ENCODE measurements at places on chromosomes 4 and X.

DNA sequence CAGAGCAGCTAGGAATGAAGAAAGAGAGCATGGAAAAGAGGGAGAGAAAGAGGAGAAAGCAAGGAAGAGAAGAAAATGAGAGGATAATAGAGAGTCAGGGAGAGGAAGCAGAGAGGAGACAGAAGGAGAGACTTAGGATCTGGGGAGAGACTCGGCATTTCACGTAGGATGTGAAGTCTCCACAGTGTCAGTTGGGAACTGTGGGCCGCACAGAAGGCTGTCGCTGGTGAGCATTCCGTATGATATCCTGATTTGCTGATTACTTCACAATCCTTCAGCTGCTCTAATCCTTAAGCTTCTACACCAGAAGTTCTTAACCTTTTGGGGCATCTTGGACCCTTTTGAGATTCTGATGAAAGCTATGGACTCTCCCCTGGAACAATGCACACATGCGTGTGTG is 14.0 kb downstream of the NLGN3 start:
- DNase-seq = no peak

- no peak for DNase-seq
Observed at GRCh38 chrX:29090811-29091210, 503.6 kb downstream of the IL1RAPL1 start.

DNA sequence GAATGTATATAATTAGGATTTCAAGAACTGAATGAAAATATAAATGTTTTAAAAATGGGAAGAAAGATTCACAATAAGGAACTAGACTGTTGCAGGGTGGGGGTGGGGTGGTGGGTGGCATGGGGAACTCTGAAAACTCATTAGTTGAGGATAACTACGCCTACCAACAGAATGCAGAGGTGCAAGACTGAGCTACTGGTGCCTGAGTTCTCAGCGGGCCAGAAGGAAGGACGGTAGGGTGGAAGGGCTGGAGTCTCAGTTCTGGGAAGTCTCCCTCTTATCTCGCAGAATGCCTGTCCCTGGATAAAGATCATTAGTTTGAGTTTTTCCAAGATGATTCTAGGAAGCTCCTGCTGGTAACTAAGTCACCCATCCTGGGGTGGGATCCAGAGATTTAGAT is 1.3 kb upstream of the SOD3 start:
- DNase-seq = no peak

GRCh38 chrX:71162981-71163380 is 18.3 kb downstream of the NLGN3 start:
- DNase-seq = no peak

DNA sequence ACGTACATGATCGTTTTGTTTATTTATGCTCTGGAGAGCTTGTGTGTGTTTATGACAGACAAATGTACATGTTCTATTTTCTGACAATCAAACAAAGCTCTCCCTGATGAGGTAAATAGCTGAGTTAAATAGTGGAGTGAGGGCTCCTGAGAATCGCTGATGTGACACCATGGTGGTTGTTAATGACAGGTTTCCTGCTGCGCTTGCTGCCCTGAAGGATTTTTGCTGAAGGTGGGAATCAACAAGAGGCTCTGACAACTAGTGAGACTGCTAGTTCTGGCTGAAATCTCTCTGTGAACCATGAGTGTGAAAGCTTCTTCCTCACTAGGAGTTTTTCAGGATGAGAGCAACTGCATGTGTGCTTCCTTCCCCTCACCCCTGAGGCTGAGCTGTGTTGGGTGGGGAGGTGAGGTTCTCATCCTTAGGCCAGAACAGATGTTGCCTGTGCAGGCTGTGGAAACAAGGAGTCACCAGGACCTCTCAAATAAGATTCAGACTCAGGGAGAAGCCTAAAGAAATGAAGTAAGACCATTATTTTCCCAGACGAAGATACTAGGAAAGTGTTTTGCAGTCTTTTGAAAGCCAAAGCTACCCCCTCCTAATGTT is 173.4 kb upstream of the JADE1 start:
- DNase-seq = no peak

- no peak for DNase-seq
Observed at GRCh38 chr4:114040319-114041116, 61.1 kb upstream of the ARSJ start.

DNA sequence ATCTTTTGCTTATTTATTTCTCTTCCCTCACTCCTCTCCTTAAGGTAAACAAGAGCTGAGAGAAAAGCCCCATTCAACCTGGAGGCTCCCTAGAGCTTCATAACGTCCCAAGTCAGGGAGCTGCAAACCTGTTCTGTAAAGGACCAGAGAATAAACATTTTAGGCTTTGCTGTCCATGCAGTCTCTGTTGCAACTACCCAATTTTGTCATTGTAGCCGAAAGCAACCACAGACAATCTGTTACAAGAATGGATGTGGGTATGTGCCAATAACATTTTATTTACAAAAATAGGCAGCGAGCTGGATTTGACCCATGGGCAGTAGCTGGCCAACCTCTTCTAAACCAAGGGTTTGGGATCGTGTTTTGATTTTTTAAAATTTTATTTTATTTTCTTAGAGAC is 71.3 kb upstream of the TBL1X start:
- no peak for DNase-seq

DNA sequence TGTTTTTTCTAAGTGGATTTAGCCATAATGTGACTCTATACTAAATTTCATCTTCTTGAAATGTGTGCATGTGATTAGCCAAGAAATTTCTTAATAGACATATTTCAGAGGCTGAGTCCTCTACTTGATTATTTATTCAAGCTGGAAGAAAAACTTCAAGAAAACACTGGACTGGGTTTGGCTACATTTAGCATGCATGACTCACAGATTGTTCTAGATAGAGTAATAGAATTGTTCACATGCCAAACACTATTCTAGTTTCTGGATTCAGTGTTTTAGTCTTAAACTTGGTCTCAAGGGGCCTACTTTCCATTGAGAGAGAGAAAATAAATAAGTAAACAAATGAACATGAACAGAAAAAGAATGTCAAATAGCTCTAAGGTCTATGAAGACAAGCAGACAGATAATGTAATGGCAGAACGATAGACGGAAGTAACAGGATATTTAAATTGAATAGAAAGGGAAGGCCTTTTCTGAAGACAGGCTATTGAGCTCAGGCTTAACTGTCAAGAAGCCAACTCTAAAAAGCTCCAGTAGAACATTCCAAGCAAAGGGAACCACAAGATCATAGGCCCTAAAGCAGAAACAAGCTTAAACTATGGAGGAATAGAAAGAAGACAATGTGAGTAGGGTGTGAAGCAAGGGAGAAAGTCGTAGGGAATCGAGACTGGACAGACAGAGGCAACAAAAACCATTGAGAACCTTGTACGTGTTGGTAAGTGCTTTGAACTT is 104.6 kb downstream of the TMEM144 start:
- no peak for DNase-seq

DNA sequence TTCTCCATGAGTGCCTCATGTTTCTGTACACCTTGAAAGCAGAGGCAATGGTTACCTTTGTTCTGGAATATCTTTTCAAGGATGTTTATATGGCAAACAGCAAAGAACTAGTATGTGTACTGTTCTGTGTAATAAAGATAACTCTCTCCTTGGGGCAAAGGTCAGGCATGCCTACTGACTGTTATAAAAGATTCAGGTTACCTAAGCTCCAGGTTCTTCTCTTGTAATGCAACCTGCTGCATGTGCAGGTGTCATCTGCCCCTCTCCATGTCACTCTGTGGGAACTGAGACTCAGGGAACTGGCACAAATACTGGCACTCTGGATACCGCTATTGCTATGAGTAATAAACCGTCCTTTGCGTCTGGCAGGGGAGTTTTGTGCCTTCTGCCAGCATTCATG is 5.4 kb upstream of the TRPC3 start:
- no peak for DNase-seq

DNA sequence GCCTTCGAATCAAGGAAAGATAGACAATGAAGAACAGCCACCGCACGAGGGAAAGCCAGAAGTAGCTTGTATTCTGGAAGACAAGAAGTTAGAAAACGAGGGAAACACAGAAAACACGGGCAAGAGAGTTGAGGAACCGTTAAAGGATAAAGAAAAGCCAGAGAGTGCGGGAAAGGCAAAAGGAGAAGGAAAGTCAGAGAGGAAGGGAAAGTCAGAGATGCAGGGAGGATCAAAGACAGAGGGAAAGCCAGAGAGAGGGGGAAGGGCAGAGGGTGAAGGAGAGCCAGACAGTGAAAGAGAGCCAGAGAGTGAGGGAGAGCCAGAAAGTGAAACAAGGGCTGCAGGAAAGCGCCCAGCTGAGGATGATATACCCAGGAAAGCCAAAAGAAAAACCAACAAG is 1.4 kb downstream of the TCEAL2 start:
- DNase-seq = no peak

- DNase-seq = no peak
Observed at GRCh38 chrX:15014281-15014680, 141.1 kb downstream of the MOSPD2 start.

GRCh38 chr4:75545526-75545925 is 10.3 kb upstream of the ODAPH start:
- DNase-seq = no peak

DNA sequence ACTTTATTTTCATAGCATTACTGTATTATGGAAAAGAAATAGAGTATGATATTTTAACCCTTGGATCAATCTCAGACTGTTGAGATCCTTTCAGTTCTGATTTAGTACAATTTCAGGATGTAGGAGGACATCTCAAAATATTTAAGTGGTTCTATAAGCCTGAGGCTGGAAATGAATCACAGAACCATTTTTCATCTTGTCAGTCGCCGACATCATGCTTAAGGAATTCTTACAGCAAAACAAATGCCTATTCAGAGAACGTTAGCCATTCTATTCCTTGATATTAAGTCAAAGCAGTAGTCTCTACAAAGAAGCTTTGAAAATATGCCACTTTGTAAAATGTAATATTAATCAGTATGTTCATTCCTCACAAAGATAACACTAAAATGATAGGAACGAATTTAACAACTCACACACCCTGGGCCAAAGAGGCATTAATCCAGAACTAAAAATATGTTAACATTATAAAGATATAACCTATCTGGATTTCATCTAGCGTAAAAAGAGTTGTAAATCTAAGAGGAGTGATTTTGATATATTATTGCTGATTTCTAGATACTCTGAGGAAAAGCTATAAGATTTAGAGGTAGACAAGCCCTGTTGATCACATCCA is 152.0 kb downstream of the GASK1B start:
- DNase-seq = no peak

DNA sequence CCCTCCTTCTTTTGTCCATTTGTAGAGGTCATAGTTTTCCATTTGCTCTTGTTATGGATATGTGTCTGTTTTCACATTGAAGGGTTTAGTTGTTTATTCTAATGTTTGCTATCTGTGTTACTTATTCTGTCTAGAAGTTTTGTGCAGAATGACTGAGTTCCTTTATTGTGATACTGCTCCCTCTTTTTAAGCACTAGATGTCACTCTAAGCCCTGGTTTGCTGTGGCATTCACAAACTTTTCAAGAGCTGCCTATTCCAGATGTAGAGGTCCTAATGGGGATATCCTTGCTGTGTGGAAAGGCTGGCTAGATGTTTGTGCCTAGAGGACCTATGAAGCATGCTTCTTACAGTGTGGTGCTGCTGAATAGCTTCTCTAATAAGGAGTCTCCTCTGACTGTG is 338.6 kb downstream of the SPIN4 start:
- DNase-seq = no peak

DNA sequence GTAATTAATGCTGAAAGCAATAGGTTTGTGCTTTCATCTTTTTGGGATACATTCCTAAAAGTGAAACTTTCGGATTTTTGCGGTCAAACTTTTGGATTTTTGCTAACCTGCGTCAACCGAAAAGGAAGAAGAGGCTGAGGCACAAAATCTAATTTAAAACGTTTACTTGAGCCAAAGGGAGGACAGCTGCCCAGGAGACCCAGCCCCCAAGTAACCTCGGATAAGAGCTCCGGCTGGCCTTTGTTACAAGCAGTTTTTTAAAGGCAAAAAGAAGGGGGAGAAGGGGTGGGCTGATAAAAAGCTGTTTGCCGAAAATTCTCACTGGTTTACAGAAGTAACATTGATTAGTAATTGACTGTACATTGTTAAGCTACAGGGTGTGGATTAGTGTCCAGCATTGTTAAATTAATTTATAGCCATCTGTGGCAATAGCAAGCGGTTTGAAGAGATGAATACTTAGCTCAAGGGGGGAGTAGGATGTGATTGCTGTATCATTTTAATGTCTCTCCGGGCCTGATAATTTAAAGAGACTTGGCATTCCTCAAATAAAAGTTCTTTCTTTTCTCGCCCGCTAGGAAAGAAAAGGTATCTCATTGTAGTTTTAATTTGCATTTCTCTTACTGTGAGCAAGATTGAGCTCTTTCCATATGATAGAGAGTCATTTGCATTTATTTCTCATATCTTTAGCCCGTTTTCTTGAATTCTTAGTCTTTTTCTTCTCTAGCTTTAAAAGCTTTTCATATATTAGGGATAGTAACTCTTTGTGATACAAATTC is 59.1 kb upstream of the USP9X start:
- DNase-seq = no peak

DNA sequence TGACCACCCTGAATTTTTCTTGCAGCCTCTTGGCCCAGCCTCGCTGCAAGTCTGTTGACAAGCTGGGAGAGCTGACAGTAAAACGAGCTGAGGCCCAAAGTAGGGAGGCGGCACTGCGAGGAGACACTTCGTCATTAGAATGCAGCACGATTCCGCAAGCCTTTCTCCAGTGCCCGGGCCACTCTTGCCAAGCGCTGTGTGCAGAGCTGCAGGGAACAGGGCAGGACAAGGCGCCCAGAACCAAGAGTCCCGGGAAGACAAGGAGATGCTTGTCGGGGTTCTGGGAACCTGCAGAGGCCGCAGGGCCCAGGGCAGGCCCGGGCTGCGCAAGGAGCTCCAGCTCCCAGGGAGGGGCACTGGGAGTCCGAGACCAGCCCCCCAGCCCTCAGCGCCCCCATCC is 187.1 kb downstream of the BCOR start:
- DNase-seq = no peak

- DNase-seq = no peak
Observed at GRCh38 chr4:2891294-2891693, 47.6 kb downstream of the ADD1 start.

- DNase-seq = no peak
Observed at GRCh38 chrX:36035550-36035949, 116.0 kb downstream of the CFAP47 start.

GRCh38 chr4:145851511-145852201 is 87.0 kb downstream of the ZNF827 start:
- no peak for DNase-seq

DNA sequence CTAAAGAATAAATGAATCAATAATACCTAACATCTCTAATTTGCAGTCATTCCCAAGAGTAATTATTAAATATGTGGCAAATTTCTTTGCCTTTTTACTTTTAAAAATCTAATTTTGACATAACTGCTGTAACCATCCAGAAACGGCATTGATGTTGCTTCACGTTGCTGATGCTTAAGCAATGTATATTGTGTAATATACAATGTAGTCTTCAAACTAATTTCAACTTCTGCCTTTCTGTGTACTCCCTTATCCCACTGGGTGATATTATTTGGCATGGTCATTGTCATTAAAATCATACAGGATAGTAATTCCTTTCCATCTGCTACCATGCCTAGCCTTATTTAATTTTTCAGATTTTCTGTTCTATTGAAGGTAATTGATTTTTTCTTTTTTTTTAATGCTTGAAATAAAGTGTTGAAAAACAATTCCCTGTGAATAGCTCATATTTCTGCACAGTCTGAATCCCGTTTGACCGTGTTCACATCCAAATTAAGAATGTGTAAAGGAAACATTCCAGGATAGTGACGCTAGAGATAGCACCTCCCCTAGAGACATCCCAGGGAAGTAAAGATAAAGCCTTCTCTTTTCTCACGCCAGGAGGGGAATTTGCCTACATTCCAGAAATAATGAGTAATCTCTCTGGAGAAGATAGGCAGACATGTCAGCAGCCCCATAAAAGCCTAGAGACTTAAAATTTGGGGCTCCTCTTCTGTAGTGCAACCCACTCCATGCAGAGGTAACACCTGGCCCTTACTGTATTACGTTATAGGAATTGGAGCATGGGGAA is 8.6 kb downstream of the FAM200B start:
- no peak for DNase-seq
